ENCODE measurements at places on chromosomes 2 and 18.
A peak's percentile ranks its signal among the peaks of the same experiment; 100 is the strongest.

DNA sequence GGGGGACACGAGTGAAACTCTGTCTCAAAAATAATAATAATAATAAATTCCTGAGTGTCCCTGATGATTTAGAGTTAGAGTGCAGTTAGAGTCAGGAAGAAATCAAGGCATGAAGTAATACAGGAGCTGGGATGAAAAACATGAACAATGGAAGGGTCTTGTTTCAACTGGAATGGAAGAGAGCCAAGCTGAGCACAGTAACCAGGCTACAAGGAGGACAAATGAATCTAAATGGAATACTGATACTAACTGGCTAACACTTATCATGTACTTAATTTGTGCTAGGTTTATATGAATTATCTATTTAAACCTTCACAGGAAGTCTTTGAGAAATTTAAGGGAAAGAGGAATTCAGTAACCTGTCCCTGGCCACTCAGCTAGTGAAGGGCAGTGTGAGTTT lies 38.8 kb upstream of the PSME4 start:
- DNase-seq, result no peak

- no peak for DNase-seq
Observed at GRCh38 chr2:219453671-219454590, 19.3 kb downstream of the SPEG start.

- DNase-seq, result no peak
Observed at GRCh38 chr2:54372361-54372760, 83.8 kb upstream of the SPTBN1 start.

DNA sequence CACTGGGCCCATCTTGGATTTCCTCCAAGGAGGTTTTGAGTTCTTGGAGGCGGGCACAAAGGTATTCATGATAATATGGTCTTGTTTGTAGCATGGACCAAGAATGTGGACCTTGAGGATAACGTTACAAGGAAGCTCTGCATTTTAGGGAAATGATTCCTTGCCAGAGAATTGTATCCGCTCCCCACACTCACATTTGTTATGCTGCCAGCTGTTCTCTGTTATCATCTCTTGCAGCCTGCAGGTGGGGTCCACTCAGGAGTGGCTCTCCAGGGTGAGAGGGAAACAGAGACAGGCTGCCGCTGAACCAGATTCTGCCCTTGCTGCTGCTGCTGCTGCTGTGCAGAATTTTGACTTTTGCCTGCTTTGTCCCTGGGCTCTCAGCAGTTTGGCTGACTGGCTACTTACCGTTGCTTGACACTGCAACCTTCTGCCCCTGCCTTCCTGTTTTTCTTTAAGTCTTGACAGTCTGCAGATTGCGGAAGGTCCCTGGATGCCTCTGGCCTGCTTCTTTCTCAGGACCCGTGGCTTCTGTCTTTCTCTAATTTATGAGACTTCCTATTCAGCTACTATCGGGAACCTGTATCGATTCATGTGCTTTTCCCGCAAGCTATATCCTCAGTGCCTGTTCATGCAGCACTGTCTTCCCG lies 122.3 kb upstream of the DOCK10 start:
- DNase-seq, result no peak

- no peak for DNase-seq
Observed at GRCh38 chr2:191122638-191123294, 28.0 kb downstream of the STAT4 start.

GRCh38 chr2:45130736-45131135 lies 121.5 kb upstream of the SIX2 start:
- no peak for DNase-seq

DNA sequence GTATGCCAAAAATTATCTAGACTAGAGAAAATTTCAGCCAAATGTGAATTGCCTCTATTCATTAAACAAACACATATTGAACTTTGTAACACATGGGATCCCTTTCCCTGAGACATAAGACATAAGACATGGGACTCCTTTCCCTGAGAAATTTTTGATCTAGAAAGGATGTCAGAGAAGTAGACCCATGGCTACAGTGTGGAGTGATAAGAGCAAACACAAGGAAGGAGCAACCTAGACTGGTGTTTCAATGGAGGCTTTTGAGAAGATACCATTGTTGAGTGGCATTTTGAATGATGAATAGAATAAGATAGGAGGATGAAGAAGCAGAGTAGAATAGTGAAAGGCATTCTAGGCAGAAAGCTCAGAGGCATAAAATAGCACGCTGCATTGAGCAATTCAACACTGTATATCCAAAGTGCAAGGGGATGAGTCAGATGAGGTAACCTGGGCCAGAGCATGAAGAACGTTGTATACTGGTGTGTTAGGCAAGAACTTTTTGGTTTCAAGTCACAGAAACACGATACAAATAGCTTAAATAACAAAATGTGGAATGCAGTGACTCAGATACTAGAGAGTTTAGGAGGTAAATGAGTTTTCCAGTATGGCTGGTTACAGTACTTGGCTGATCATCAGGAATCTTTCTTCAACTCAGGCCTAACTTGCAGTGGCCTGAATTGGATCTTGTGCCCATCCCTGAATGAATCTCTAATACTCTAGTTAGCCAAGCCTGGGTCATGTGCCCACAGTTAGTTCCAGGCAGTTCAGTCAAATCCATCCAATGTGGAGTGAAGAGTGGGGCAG lies 129.8 kb upstream of the TANK start:
- no peak for DNase-seq

DNA sequence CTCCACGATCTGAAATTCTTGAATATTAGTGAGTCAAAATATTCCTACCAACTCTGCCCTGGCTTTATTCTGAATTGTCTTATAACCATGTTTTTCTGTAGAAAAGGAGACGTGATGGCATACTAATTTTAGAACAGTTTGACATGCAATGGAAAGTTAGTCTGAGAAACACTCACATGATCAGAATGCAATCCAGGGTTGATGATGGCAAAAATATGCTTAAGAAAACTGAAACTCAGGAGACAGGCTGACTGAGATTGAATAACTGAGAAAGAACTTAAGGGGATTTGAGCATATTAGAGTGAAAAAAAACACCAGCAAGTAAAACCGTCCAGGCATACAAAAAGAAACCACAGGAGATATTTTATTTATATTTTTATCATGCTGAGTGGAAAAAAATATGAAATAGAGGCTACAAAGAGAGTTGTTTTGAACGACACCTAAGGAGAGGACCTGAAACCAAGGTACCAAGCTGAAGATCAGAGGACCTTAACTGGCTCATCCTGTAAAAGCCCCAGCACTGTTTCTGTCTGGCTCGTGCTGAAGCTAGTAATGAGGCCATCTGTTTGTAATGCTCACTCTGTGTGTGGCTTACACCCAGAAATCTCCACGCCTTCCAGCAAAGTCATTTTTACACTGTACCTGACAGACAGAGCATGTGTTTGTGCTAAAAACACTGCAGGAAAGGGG lies 437.2 kb upstream of the PKDCC start:
- DNase-seq, result peak; percentile 5

GRCh38 chr2:32780961-32781360 lies 153.1 kb downstream of the TTC27 start:
- DNase-seq, result no peak

GRCh38 chr2:240911641-240912265 lies 5.6 kb downstream of the CROCC2 start:
- no peak for DNase-seq

DNA sequence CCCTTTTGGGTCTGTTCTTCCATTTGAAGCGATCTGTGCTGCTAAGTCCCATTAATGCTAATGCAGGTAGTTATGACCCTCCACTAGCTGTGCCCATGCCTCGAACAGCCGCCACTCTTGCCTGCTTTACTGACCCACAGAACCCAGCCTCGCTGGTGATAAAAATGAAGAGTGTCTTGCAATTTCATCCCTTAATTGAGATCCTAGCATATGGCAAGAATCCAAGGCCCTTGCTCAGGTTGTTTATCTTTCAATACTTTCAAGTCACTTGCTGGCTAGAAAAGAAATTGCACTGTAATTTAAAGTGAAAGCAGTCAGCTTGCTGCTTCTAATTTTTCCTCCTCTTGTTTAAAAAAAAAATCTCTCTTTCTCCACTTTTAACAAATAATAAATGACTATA lies 73.6 kb downstream of the ZNF521 start:
- no peak for DNase-seq

GRCh38 chr2:120877409-120877808 lies 141.7 kb downstream of the GLI2 start:
- DNase-seq, result no peak

- no peak for DNase-seq
Observed at GRCh38 chr2:18910843-18911242, 321.5 kb upstream of the NT5C1B start.

DNA sequence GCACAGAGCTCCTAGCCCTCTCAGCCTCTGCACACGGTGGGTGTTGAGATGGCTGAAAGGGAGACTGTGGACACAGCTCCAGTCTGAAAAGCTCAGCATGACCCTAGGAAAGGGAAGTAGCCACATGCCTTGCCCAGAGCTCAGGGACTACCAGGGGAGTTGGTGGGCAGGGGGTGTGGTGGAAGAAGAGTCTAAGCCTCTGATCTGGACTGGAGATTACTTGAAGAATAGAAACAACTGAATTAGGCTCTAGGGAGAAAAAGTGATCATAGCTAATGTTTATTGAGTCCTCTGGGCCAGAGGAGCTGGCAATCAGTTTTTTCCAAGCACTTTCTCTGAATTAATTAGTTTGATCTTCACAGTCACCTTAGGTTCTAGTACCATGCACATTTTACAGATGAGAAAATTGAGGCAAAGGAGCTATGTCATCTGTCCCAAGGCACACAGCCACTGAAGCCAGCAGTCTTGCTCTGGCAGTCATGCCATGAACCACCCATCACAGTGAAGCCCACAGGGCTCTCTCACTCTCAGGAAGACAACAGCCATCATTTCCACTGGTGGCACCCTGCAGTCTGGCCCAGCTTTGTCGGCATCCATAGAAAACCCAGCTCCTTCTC lies 10.3 kb downstream of the SDC1 start:
- no peak for DNase-seq

GRCh38 chr18:63823516-63824219 lies 48.5 kb downstream of the SERPINB7 start:
- no peak for DNase-seq

DNA sequence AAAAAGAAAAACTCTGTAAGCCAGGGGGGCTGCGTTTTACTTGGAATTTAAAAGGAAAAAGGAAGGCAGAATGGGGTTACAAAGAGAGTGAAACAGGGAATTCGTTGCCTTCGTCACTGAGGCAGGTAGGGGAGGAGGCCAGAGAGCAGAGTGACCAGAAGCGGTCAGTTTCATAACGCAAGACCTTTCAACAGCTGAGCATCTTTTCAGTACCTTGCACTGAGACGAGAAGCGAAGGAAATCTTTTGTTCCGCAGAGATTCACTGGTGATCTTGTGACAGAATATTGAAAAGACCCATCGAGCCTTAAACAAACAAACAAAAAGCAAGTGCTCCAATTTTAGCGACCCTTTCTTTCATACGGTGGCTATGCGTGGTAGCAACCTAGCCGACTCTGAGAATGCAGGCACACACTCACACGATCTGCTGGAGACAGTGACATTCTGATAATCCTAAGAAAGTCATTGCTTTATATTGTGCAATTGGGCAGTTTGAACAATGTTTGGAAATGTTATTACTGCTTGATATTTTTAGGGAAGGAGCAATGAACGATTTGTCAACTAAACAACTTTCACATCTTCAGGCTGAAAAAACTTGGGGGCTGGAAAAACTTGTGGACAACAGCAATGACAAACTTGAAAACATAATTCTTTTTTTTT lies 93.8 kb upstream of the ODC1 start:
- no peak for DNase-seq

GRCh38 chr2:63058921-63059792 lies 8.5 kb downstream of the OTX1 start:
- no peak for DNase-seq

DNA sequence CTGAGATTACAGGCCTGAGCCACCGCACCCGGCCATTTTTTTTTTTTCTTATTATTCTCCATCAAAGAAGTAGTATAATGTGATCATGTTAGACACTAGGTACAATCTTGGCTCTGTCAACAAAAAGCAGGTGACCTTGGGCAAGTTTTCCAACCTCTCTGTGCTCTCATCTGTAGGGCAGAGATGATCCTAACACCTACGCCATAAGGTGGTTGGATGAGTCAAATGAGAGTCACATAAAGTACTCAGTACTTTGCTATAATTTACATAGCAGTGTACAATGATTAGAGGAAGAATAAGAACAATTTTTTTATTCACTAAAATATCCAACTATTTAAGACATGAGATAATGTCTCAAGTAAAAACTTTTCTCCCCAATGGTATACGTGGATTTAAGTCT lies 128.6 kb downstream of the TGIF1 start:
- DNase-seq, result no peak

DNA sequence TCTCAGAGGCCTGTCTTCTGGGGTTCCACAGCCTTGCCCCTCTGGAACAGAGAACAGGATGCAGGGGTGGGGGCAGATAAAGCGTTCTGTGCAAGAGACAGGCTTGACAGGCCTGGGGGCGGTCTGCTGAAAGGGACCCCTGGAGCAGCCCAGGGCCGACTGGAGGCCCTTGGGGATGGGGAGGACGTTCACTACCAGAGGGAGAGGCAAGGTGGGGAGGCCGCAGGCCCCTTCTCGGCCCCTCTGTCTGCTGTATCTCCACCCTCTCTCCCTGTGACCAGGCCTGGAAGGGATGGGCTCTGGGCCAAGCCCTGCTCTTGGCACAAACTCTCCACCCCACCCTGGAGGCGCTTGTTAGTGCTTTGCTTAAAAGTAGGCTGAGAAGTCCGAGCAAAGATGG lies 27.3 kb upstream of the INHBB start:
- no peak for DNase-seq

GRCh38 chr2:40257340-40258134 lies 194.4 kb downstream of the SLC8A1 start:
- DNase-seq, result no peak

DNA sequence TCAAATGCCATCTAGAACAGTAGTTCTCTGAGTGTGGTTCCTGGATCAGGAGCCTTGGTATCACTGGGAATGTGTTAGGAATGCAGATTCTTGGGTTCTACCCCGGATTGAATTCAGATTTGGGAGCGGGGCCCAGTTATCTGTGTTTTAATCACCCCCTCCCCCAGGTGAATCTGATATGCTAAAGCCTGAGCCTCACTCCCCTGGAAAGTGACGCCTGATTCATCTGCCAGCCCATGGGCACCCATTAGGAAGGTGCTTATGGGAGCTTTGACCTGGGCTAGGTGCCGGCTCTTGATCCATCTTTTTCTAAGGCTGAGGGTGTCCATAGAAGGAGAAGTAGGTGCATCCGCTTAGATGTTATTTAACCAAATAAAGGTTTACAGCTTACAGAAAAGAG lies 199.4 kb downstream of the NEDD4L start:
- no peak for DNase-seq

GRCh38 chr2:119387381-119388129 lies 20.8 kb downstream of the DBI start:
- DNase-seq, result no peak

Measured in cerebellum (tissue), 4 donors.